ENCODE measurements at places on chromosomes 5 and 9.

DNA sequence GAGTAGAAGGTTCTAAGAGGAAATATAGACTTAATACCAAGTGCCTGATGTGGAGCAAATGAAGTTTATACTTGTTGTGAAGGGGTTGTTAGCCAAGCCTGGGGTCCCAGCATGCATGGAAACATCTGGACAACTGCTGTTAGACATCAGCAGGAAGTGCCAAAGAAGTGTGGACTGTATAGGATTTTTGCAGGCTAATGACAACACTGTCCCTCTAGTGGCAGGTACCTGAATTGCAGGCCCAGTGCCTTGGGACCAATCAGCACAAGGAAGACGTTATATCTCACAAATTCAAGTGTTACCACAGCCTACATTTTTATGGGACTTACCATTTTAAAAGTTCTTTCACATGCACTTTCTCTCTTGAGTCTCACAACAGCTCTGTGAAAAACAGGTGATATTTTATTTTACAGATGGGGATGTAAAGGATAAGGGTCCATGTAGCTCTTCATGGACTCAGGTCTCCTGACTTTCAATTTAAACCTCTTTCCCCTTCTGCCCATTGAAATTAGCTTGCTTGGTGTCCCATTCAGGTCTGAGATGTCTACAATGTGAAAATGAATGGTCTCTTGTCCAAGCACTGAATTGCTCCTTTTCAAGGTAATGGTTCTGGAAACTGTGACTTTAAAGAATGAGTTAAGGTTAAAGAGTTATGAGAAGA lies 89.0 kb upstream of the MAP1B start:
- peak; percentile 36 for DNase-seq

GRCh38 chr9:26781906-26782305 lies 110.7 kb downstream of the CAAP1 start:
- DNase-seq = no peak

DNA sequence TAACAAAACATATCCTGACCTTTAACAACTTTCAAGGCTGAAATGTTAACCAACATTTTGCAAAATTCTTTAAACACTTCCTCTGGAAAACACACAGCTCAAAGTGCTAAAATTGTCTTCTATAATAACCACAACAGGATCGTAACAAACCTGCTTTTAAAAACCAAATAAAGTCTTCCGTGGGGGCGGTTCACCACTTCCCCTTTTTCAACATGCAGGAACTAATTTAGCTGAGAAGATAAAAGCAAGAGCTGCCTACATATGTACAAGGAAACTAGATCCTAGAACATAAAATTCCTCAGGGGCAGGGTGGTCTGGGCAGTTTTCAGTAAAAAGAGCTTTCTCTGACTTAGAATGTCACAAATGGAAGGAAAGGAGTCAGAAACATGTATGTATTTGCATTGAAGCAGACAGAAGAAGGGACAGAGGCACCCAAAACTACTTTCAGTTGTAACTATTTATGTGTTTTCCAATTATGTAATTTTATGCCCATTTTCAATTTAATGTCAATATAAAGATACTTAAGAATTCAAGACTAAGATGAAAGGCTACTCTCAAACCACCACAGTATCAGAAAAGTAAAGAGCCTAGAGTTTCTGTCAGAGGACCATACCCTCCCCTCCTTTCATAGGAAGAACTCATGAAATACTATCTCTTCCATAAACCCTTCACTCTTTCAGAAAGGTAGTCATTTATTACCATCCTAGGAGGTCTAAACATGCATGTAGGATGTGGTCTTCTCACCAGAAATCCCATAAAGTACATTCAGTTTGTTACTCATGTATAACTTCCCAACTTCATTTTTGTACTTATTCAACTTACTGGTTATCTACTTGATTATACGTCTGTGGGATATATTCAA lies 185.9 kb upstream of the RASA1 start:
- DNase-seq = no peak

DNA sequence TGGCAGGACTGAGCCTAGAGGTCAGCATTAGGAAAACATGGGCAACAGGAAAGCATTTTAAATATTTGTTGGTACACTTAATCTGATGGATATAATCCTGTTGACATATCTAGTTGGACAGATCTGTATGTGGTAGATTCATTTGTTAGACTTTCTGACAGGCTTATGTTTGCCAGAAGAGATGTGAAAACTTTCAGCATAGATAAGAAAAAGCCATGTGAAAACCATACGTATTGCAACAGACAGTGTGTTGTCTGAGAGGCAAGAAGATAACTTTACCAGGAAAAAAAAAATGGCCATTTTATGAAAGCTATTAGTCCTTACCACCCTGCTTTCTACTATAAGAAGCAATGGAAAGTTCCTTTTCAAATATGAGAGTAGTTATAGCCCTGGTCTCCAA lies 1902.2 kb upstream of the C9orf72 start:
- DNase-seq = no peak

DNA sequence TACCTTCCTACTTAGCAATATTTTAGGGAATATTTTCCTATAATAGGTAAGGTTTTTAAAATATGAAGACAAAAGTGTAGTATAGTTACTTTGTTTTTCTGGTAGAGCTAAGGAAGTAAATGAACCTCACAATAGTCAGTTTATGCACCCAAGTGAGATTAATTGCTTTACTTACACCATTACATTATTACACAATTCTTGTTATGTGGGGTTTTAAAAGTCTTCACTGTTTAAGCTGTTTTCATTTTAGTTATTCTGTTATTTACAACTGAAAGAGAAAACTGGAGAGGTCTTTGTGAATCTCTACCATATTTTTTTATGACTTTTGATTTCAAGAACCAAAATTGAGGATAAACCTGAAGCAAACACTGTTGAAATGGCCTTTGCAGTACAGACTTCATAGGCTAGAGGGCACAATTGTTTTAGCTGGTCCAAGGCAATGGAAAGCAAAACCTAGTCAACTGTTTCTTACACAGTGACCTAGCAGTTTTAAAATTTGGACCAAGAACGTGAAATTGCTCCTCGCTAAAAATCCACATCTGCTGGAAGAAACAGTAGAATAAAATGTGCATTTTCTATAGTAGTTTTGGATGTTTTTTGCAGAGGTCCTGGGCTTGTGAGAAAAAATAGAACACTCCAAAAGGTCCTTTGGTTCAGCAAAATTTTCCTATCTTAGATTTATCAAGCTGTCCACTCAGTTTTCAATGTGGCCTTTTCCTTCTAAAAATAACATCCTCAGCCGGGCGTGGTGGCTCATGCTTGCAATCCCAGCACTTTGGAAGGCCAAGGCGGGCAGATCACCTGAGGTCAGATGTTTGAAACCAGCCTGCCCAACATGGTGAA lies 66.4 kb upstream of the FER start:
- DNase-seq = no peak

DNA sequence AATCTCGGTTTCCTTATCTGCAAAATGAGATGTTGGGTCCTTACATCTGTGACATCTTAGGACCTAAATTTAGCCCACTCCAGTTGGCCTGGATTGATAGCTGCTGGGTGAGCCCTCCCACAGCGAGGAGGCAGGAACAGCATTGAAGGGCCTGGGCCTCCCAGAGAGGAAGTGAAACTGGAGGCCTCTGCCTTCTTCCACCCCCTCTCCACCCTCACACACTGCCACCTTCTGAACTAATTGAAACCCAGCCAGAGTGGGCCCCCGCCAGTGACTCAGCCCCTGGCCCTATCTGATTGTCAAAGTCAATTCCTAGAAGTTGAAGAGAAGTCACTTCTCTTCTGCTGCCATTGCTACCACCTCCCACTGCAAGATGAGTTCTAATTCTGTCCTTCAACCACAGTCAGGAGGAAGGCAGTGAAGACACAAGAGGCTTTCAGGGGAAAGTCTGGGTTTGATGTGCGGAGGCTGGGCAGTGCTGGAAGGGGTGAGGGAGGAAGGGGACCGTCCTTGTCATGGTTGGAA lies 55.2 kb upstream of the NEK6 start:
- no peak for DNase-seq

DNA sequence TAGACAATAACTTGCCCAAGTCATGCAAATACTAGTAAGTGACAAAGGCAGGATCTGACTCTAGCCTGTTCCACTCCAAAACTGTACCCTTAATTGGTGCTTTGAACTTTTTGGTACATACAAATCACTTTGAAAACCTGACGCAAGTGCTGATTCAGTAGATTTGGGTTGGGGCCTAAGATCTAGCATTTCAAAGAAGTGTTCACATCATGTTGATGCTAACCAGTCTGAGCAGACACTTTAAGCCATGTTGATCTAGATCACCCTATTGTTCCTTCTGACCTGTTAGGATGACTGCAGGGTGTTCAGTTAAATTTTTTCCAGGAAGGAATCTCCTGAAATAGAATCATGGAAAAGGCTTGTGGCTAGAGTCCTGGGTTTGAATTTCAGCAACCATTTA lies 57.7 kb upstream of the CPEB4 start:
- no peak for DNase-seq

DNA sequence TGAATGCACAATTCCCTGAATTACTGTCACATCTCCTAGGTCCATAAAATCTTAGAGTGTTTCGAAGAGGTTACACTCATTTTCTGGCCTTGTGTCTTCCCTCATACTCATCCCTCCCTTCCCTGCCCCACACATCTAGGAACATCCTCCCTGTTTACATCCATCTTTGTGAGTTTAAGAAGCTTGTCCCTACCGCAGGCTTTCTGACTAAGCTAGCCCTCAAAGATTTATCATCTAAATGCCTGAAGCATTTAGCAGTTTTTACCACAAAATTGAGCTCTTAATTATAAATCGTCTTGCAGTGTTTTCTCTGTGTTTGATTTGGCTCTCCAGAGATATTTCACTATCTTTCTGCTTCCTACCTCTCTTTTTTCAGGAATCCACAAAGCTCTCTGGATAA lies 374.8 kb downstream of the KIAA0825 start:
- no peak for DNase-seq

DNA sequence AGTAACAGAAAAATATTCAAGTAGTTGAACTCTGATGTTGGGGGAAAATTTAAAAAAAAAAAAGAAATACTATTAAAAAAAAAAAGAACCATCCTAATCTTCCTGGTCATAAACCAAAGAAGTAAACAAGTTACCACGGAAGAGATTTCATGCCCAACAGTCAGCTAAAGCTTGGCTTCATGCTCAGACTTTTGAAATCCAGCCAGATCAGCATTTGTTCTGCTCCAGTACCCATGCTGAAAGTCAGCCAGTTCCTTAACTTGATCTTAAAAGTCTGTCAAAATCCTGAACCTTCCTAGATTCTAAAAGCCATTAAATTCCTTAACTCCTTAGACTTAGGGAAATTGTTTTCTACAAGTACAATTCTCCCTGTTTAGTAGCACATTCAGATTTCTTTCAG lies 908.7 kb upstream of the CDH9 start:
- no peak for DNase-seq

DNA sequence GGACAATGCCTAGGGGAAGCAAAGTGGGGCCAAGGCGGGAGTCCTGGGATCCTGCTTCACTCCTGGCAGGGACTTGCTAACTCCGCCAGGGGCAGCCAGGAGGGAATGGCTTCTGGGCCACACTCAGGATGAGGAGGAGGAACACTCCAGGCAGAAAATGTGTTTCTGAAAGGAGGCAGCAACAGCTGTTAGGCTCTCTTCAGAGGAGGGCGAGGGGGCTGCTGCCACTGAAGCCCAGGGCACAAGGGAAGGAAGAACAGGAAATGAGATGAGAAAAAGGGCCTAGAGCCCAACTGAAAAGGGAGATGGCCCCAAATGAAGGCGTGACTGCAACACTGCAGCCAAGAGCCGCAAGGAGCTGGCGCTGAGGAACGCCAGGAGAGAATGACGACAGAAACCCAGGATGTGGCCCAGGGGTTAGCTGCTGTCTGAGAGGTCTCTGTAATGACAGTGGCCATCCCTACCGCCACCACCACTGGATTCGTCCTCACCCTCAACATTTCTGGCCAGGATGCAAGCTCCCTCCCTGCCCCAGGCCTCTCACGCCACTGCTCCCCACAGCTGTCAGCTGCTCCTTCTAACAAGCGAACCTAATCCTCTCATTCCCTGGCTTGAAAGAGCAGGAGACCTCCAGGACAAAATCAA lies 15.8 kb downstream of the PSMB7 start:
- no peak for DNase-seq

GRCh38 chr5:93584596-93585040 lies 1.6 kb downstream of the NR2F1 start:
- DNase-seq = no peak

- no peak for DNase-seq
Measured at GRCh38 chr5:174273325-174273724, 227.8 kb downstream of the NSG2 start.

GRCh38 chr9:106945727-106946660 lies 83.0 kb downstream of the ZNF462 start:
- DNase-seq = no peak

DNA sequence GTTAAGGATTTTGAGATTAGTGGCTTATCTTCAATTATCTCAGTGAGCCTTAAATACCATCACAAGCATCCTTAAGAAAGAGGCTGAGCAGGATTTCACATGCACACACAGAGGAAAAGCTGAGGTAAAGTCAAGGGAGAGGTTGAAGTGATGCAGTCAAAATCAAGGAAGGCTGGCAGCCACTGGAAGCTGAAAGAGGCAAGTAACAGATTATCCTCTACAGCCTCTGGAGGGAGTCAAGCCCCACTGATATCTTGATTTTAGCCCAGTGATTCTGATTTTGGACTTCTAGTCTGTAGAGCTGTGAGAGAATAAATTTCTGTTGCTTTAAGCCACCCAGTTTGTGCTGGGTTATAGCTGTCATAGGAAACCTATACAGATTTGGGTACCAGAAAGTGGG lies 80.1 kb downstream of the ANKRD31 start:
- DNase-seq = no peak

DNA sequence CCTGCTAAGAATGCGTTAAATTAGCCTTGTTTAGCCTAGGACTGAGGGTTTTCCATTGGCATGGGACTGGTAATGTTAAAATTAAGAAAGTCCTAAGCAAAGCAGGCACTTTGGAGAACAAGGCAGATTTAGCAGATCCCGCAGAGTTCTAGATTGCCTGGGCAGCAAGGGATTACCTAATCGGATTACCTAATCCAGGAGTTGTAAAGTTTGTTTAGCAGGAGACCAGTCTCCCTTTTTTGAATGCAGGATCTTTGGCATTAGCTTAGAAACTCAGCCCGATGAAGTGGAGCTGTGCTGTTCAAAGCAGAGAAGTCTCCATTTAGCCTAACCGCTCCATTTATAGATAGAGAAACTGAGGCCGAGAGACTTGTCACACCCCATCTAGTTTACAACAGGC lies 206.0 kb downstream of the DMRT2 start:
- DNase-seq = no peak

DNA sequence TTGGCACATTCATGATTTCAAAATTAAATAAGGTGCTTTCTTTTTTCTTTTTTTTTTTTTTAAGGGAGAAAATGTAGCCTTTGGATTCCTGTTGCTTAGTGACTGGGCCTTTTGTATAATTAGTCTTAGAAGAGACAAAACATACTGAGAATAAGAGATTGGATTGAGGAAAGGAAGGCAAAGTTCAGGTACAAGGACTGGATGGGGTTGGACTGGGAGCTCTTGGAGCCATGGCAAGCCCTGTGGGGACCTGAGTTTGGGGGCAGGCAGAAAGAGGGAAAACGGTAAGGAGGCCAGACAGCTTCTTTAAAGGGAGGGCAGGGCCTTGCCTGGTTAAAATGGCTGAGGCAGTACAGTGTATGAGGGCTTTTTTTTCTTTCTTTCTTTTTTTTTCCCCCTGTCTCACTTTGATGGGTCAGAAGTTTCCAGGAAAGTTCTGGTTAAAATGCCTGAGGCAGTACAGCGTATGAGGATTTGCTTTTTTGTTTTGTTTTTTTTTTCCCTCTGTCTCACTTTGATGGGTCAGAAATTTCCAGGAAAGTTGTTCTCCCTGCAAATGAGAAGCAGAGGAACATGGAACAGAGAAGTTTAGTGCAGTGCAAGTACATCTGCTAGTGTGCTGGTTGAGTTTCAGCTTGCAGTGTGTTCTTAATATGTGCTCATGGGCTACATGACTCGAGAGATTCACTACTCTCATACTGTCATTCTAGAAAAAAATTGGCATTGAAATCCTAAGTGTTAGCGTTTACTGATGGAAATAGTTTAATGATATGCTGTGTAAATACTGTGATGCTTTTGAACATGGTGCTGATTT lies 16.8 kb downstream of the SNX18 start:
- no peak for DNase-seq
